ENCODE measurements at places on chromosomes 16 and 17.

DNA sequence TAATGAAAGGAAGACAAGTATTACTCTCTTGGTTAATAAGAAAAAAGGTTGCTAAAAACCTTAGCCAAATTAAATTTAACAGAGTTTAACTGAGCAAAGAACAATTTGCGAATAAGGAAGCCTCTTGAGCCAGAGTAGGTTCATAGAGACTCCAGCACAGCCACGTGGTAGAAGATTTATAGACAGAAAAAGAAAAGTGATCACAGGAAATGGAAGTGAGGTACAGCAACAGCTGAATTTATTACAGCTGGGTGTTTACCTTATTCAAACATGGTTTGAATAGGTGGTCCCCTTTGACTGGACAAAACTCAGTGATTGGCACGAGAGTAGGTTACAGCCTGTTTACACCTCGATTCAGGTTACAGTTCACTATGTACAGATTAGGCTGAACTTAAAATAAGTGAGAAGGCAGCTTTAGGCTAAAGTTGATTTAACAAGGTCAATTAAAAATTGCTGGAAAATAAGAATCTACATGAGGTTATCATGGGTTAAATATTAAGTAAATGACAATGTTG is 3.3 kb upstream of the CCL15 start:
- no peak for DNase-seq

DNA sequence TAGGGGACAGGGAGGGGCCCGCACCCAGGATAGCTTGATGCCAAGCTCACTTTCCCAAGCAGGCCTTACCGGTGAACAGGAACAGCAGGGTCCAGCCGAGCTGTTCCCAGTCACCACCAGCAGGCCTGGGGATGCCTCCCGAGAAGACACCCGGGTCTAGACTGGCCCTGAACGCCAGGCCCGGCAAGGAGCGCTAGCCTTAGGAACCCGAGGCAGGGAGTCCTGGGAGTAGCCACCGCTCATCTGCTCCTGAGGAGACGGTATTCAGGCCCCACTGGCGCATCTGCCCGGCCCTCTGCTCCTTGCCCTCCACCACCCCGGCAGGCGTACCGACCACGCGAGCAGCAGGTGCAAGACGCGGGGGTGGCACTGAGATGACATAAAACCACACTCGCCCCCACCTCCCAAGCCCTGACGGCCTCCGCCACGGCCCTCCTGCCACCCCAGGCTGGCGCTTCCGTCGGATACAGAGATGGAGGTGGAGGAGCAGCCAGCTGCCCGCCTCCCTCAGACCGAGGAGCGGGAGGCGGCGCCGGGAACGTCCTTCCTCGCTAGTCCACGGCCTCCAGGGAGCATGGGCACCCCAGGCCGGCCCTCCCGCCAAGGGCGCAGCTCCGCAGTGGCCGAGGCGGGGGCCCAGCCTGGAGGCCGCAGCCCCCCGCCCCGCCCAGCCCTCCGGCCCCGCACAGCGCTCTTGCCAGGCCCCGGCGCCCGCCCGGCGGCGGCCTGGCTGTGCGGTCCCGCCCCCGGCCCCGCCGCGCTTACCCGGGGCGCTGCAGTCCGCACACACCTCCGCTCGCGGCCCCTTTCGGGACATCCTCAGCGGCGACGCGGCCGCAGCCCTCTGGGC is 661 bp downstream of the GIT1 start:
- DNase-seq: no peak

DNA sequence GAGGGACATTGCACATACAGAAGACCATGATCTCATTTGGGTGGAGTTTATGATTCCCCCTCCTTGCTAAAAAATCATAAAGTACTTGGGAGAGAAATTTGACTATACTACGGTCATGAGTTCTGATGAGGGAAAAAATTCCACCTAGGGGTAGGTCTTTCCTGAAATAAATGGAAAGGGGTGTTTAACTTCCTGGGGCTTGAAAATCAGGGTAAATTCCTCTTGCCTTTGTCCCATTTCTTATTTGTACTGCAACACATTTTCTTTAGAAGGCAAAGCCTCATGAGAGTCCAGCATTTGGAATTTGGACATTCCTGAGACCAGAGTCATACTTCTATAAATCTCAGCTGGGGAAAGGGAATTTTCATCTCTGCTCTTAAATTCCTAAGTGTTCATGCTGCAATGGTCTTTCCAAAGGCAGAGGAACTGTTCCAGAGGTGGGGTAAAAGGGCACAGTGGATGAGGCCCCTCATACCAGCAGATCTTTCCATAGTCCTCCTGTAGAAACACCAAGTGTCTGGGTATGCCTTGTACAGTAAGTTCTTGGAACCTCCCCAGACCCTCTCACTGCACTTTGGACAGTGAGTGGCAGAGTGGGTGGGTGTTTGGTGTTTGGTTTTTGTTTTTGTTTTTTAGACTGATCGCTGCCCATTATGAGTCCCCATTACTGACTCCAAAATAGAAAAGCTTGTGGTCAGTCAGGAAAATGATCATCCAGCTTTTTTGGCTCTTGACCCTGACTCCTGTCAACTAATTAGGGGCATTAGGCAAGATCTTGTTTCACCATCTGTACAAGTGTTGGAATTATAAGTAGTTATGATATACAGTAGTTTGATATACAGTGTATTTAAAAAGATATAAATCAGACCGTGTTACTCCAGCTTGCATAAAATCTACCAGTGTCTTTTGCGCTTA is 6.0 kb downstream of the LYRM1 start:
- DNase-seq: peak; percentile 76

DNA sequence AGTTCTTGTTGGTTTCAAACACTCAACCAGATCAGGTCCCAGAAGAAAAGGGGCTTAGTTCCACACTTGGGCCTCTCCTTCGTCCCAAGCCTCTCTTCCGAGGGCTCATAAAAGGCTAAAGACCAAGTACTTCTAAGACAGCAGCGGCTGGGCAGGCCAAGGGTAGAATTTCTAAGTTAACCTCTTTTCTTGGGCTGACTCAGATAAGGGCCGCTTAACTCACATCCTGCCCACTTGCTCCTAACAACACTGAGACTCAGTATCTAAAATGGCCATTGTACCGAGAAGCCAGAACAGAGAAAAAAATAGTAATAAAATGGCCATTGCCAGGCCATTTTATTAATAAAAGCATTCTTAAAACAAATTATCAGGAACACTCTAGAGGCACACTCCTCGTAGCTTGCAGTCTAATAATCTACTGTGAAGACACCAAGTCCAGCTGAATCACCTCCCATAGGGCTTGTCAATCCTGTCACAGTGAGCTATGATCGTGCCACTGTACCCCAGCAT is 42.1 kb downstream of the RANBP10 start:
- no peak for DNase-seq

- DNase-seq: no peak
Measured at GRCh38 chr17:7329997-7330637, 982 bp upstream of the NEURL4 start.

- DNase-seq: no peak
Measured at GRCh38 chr16:87828071-87828906, 41.0 kb downstream of the SLC7A5 start.

DNA sequence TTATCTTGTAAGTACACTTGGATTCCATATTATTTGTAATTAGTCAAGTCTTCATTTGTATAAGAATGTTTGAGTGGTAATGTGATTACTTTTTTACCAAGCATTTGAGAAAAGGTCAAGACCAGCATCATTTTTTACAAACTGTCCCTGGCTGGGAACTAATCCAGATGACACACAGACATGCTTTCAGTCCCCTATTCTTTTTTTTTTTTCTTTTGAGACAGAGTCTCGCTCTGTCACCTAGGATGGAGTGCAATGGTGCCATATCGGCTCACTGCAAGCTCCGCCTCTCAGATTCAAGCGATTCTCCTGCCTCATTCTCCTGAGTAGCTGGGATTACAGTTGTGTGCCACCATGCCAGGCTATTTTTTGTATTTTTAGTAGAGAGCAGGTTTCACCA is 4.5 kb downstream of the DERL2 start:
- DNase-seq: no peak

- DNase-seq: no peak
Measured at GRCh38 chr17:43354371-43354770, 44.4 kb upstream of the ARL4D start.

- DNase-seq: no peak
Measured at GRCh38 chr16:53784291-53784690, 80.3 kb downstream of the FTO start.

- DNase-seq: no peak
Measured at GRCh38 chr17:77600346-77600745, 358.2 kb upstream of the TNRC6C start.

DNA sequence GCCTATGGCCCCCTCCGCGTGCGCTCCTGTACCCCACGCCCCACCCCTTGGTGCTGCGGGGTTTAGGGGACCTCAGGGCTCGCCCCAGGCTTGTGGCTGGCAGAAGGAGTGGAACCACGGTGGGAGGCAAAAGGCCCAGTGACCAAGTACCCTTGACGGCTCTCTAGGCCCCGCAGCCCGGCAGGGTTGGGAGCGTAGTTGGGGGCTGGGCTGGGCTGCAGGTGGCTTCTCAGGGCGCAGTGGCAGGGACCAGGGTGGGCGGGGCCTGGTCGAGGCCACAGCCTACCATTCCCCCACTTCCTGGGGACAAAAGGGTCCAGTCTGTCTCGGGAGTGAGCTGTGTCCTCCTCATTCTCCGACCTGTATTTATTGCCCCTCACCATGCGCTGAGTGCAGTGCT is 124.9 kb downstream of the RBFOX3 start:
- no peak for DNase-seq

DNA sequence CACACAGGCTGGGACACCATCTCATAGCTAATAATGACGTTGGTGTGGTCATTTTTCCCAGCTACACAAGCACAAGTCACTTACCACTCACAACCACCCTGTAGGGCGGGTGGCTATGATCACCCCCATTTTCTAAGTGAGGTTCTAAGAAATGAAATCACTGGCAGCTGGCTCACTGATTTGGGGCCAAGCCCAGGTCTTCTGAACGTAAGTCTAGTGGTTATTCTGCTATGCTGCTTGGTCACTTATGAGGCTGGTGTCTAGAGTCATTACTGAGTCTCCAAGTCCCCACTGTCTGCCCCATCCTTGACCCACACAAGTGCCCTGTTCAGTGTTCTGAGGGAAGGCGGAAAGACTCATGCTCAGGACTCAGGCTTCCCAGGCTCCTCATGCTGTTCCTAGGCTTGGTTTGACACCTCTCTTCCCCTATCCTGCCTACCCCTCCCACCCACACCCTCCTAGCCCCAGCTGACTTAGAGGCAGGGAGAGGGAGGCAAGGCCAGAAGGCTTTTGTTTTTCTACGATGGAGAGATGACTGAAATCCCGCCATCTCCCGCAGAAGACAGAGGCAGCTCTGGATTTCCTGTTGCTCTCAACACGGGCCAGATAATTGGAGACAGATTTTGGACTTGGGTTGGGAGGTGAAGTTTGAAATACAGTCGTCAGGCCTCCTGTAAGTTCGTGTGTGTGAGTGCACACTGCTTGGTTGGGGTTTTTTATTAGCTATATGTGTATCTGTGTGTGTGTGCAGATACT is 32.2 kb downstream of the FZD2 start:
- peak; percentile 18 for DNase-seq

- DNase-seq: peak; percentile 12
Measured at GRCh38 chr17:11986942-11987329, 10.3 kb downstream of the ZNF18 start.

GRCh38 chr17:62648956-62649294 is 21.5 kb downstream of the MRC2 start:
- DNase-seq: no peak

- no peak for DNase-seq
Measured at GRCh38 chr17:44832805-44833204, 2.7 kb upstream of the GJC1 start.

DNA sequence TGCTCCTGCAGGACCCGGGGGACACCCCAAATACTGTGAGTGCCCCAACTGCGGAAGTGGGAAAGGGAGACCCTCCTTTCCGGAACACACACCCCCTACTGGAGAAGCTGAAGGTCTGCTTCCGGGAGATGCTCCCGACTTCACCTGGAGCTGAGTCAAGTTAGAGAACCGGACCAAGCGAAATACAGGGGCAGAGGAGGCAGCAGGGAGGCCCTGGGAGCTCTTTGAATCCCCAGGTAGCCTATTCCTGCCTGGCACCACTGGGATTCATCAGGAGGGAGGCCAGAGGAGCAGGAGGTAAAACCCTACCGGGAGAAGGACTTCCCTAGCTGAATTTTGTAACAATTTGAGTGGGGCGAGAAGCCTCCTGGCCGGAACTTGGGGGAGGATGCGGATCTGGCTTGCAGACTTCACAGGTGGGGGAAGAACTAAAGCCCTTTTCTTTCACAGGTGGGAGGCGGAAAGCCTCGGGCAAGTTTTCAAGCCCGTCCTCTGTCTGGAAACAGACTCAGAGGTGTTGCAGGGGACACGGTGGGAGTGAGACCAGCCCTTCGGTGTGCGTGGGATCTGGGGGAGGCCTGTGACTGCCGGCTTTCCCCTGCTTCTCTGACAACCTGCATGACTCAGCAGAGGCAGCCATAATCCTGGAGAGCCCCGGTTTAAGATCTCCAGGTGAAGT is 22.4 kb upstream of the TEKT1 start:
- DNase-seq: no peak

DNA sequence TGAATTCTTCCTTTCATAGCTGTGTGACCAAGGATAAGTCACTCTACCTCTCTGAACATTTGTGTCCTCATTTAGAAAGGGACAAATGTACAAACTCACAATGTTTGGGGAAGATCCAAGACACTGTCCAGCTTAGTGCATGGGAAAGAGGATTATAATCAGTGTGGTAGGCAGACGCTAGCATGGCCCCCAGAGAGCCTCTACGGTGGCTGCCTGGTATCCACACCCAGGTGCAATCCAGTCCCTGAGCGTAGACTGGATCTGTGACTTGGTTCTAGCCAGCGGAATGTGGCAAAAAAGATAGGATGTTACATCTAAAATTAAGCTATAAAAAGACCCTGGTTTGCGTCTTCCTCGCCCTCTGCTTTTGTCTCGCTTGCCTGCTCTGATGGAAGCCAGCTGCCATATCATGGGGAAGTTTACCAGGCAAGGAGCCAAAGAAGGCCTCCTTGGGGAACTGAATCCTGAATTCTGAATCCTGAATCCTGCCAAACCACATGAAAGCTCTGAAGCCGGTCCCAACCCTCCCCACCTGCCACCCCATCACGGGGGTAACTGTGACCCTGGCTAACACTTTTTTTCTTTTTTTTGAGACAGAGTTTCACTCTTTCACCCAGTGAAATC is 51.7 kb downstream of the PLXDC1 start:
- DNase-seq: no peak

DNA sequence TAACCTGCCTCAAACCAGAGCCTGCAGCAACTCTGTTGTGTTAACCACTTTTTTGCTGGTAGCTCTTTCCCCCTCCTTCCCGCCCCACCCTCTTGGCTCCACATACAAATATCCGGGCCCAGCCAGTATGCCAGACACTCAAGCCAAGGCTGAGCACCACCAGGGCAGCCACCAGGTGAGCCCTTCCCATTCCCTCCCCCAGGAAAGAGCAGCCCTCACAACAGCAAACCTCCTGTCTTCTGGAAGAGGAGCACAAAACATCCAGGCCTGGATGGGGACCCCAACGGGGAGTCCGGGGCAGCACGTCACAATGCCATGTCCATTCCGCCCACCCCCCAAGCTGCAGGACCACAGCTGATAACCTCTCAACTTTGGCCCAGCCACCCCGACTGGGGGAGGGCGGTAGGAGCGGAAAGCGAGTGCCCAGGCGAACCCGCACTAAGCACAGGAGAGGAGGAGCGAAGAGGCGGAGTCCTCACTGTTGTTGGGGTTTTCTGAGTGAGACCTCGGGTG is 757 bp downstream of the ORMDL3 start:
- no peak for DNase-seq
